NCI-H1436 treated with DMSO at 0.1 percent for 48 hours (cell line): ENCODE measurements at places on chromosomes 5 and 9.
A peak's percentile ranks its signal among the peaks of the same experiment; 100 is the strongest.

GRCh38 chr9:129320575-129321285 lies 142.7 kb upstream of the IER5L start:
- DNase-seq = peak; percentile 83

GRCh38 chr5:9924614-9925013 lies 294.5 kb upstream of the TAS2R1 start:
- no peak for DNase-seq

GRCh38 chr9:34036625-34037024 lies 12.1 kb downstream of the UBAP2 start:
- no peak for DNase-seq

GRCh38 chr9:72588336-72588735 lies 66.9 kb downstream of the TMC1 start:
- no peak for DNase-seq

- DNase-seq = no peak
Observed at GRCh38 chr5:143046314-143046713, 276.1 kb downstream of the ARHGAP26 start.

DNA sequence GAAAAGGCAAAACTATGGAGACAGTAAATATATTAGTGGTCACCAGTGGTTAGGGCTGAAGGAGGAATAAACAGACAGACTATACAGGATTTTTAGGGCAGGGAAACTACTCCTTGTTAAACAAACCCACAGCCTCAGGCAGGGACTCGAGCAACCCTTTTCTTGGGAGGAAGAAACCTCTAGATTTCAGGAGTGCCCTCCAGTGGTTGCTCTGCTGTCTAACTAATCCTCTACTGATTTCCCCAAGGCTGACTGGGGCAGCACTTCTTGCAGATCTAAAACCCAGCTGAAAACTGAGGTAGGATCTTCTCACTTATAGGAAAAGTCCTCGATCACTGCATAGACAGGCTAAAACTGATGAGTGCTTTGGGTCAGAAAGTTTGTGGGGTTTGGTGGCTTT lies 176.8 kb downstream of the ISOC1 start:
- no peak for DNase-seq

DNA sequence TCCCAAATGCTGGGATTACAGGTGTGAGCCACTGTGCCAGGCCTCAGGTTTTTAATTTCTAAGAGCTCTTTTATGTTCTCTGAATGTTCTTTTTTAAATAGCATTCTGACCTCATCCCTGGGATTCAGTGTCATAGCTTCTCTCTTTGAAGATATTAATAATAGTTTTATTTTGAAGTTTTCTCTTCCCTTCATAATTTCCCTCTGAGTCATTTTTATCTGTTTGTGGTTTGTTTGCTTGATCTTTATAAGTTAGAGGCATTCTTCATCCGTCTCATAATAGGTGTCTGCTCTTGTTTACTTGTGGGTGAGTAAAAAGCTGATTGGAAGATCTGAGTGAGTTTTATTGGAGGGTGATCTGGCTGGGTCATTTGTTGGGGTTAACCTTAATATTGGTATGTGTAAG lies 12.5 kb upstream of the MAMDC2 start:
- no peak for DNase-seq

DNA sequence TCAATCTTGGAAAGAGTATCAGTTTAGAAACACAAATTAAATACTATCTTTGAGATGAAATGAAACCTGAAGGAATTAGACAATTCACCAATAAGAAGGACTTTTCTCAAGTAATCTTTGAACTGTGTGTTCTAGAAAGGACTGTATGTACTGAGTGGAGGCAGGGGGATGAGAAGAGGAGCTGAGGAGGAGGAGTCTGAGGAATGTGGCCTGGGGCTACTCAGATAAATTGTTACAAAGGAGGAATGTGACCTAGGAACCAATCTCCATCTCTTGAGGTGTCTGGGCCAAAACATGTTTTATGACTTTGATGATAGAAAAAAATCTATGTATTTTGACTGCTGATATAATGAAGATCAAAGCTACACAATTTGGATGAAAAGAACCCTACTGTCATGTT lies 124.3 kb upstream of the ANKRD55 start:
- no peak for DNase-seq

DNA sequence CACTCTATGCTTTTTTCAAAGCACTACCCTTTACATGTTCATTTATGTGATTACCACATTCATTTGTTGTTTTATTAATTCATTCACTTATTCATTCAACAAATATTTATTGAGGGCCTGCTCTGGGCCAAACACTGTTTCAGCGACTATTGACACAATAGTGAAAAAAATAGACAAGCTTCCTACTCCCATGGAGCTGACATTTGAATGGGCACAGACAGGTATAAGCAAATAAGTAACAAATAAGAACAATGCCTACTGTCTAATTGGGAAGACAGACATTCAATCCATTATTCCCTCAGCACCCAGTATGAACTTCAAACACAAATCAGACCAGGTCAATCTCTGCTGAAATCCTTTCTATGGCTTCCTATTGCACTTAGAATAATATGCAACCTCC lies 156.9 kb upstream of the NR3C1 start:
- DNase-seq = no peak

- no peak for DNase-seq
Observed at GRCh38 chr5:172816925-172817562, 17.0 kb upstream of the ERGIC1 start.

DNA sequence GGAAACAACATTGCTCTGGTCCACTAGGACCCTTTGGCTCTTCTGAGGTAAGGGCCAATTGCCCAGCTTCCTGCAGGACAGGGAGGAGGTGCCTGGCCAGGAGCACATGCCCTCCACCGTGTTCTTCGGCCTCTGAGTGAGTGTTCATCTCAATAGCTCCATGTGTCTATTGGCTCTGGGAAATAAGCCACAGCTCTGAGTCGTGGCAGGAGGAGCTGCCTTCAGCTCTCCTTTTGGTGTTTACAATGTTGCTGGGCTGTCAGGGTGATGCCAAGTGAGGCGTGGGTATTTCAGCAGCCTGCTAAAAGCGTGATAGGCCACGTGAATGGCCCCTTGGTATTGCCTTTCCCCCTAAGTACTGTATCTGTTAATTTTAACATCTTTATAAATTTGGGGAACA lies 26.6 kb downstream of the GADD45G start:
- no peak for DNase-seq

DNA sequence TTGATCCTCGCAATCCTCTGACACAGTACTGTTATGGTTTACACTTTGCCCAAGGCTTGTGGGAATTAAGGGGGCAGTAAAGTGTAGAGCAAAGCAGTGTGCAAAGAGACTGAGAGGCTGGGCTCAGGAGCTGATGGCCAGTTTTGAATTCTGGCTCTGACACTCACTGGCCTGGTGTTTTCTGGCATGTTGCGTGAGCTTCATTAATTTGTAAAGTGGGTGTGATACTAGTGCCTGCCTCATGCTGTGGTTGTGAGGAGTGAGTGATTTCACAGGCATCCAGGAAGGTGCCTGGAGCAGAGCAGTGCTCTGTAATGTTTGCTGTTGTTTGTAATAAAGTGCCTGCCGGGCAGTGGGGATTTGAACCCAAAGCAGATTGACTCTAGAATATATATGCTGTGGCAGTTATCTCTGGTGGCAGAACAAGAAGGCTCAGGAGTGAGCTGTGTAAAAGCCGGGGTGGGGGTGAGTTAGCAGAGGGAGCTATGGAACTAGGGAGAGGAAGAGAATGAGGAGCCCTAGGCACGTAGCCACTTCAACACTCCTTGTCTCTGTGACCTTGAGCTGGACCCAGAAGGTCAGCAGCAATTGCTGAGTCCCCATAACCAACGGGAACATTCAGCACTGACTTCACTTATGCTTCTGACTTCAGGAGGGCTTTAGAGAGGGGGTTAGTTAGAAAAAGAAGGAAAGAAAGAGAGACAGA lies 108.5 kb downstream of the DOCK2 start:
- no peak for DNase-seq

DNA sequence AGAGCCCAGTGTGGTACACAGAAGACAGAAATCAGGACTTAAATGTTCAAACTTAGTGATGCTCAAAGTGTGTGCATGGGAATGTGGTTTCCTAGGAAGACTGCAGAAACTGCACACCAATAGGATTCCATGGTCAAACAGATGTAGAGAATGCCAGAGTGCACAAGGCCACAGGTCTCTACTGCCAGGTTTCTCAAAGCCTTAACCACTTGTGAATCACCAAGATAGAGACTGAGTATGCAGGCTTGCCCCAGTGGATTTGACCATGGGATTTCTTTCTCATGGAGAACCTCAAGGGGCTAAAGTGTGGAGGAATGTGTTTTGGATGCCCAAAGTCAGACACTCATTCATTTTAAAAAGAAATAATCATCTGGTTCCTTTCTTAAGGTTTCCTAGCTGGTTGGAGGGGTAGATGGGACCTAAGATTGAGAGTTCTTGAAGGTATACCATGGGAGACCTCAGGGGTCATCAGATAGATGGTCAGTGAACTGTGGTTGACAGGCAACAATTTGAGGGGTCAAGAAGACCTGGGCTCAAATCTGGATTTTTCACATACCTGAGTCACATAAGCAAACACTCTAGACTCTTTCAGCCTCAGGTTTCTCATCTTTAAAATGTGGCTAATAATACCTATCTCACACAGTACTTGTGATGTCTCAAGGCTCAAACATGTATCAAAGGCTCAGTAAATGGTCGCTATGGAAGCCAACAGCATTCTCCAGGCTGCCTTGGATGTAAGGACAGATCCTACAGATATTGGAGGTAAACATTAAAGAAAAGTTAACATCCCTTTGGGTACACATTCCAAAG lies 81.1 kb downstream of the BOD1 start:
- DNase-seq = no peak

GRCh38 chr5:114412510-114413171 lies 50.8 kb downstream of the KCNN2 start:
- DNase-seq = no peak

GRCh38 chr9:94827584-94828304 lies 101.2 kb downstream of the AOPEP start:
- DNase-seq = no peak

DNA sequence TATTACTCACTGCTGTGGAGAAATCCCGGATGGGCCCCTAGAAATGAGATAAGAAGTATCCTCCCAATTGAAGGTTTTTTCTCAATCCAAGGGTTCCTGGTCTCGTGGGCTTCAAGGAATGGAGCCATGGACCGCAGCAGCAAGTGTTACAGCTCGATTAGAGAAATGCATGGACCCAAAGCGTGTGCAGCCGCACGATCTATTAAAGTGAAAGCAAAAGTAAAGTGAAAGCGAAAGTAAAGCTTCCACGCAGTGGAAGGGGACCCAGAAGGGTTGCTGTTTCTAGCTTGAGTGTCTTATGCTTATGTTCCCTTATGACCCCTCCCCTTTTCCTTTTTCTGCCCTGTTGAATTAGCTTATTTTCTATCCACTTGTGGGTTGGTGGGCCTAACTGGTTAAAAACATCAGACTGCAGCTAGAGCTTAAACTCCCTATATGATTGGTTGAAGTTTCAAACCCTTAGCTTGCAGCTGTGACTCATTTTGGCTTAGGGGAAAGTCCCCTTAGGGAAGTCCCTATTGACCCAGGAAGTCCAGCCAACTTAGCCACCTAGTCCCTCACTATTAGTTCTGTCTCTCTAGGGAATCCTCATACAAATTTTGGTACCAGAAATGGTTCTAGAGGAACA lies 1111.8 kb downstream of the TAF11L14 start:
- DNase-seq = peak; percentile 48

GRCh38 chr9:123484130-123484529 lies 128.1 kb downstream of the CRB2 start:
- DNase-seq = no peak

DNA sequence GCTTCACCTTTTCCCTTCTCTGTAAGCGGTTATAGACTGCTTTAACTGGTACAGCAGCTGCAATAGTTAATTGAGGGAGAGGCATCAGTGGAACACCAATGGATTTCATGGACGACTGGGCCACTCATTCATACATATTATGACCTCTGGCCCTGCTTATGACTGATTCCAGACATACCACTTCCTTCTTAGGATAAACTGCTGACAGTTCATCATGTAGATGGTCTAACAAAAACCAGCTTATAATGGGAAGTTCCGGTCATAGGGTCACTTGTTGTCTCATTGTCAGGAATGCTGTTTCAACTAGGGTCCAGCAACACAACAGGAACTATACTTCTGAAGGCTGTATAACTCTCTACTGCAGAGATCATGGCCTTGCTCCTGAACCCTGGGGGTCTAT lies 265.2 kb upstream of the RASA1 start:
- no peak for DNase-seq

DNA sequence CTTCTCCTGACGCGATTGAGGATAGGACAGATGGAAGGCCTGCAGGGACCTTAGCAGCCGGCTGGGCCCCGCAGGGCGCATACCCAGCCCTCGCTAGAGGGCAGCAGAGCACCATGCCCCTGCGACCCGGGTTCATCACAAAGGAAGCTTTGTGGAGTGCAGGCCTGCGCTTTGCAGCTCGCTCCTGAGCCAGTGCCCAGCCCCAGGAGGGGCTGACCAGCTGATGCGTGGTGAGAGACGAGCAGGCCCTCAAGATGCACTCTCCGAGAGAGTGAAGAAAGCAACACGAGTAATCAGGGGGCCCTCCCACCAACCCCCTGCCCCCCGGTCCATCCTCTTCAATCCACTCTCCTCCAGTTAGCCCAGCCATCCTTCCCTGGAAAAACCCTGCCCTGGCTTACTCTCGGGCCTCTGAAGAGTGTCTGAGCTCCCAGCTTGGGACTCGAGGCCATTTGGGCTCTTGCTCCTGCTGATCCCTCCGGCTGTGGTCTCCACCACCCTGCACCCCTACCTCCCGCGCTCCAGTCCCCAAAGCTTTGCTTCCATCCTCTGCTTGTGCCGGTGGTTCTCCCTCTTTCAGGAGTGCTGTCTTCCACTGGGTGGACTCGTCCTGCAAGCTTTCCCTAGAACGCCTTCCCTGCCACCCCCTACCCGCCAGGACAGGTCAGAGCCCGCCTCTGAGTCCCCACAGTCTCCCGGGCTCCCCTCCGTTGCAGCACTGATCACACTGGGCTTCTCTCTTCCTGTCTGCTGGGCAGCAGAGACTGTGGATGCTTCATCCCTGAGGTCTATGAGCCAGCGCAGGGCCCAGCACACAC lies 9.1 kb upstream of the KIF12 start:
- DNase-seq = no peak

DNA sequence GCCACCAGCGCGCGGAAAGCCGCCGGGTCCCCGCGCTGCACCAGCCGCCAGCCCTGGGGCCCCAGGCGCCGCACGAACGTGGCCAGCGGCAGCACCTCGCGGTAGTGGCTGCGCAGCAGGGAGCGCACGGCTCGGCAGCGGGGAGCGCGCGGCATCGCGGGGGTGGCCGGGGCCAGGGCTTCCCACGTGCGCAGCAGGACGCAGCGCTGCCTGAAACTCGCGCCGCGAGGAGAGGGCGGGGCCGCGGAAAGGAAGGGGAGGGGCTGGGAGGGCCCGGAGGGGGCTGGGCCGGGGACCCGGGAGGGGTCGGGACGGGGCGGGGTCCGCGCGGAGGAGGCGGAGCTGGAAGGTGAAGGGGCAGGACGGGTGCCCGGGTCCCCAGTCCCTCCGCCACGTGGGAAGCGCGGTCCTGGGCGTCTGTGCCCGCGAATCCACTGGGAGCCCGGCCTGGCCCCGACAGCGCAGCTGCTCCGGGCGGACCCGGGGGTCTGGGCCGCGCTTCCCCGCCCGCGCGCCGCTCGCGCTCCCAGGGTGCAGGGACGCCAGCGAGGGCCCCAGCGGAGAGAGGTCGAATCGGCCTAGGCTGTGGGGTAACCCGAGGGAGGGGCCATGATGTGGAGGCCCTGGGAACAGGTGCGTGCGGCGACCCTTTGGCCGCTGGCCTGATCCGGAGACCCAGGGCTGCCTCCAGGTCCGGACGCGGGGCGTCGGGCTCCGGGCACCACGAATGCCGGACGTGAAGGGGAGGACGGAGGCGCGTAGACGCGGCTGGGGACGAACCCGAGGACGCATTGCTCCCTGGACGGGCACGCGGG lies at the start of gene TERT:
Gene TERT (minus strand): TSS at position 234 of the 815 bp plus-strand sequence. CDS start 79 bp downstream, at position 155.
- no peak for DNase-seq

- DNase-seq = no peak
Observed at GRCh38 chr9:129401623-129402370, 219.1 kb downstream of the C9orf50 start.
